ENCODE measurements at places on chromosomes 11 and 22.

GRCh38 chr11:72333661-72334060, 89.7 kb upstream of the PHOX2A start:
- no peak for DNase-seq

DNA sequence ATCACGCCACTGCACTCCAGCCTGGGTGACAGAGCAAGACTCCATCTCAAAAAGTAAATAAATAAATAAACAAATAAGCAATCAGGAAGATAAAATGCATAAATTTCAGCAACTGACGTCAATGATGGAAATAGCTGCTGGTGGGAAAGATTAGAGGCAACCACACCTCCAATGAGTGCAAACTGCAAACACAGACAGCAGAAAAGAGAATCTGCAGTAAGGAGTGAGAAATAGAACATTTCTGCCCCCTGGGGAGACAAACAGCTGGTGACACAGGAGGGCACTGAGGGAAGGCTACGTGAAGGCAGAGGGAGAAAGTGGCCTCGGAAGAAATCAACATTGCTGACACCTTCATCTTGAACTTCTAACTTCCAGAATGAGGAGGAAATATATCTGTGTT, 6.5 kb downstream of the PI4KA start:
- DNase-seq = no peak

DNA sequence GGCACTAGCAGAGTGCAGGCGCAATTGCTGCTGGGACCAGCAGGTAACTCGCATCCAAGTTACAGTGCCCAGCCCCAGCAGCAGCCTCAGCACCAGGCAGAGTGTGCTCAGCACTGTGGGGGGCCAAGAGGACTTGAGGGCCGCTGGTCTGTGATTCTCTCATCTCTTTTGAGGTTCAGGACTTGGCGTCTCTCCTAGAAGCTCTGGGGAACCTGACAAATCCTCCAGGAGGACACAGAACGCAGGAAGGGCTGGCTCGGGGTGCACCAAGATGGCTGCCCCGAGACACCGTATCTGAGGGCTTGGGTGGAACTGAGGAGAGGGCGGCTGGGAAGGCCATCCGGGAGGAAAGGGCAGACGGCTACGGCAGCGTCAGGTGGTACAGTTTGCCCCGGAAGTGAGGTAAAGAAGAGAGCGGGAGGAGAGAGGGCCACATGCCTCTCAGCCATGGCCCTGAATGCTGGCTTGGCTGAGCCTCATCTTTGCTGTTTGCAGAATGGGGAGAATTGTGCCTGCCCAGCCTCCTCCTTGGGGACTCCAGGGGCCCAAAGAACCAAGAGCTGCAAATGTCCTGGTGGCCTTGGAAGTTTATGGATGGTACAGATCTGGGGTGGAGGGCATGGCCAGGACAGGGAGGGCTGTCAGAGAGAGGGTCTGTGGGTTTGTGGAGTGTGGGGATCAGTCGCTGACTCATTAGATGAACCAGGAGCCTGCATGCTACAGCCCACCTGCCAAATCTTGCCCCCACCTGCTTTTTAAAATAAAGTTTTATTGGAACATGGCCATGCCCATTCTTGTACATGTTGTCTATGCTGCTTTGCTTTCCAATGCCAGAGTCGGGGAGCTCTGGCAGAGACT, 78.0 kb downstream of the MYEOV start:
- no peak for DNase-seq

- DNase-seq = no peak
Measured at GRCh38 chr11:71502026-71502425, 25.0 kb upstream of the KRTAP5-7 start.

DNA sequence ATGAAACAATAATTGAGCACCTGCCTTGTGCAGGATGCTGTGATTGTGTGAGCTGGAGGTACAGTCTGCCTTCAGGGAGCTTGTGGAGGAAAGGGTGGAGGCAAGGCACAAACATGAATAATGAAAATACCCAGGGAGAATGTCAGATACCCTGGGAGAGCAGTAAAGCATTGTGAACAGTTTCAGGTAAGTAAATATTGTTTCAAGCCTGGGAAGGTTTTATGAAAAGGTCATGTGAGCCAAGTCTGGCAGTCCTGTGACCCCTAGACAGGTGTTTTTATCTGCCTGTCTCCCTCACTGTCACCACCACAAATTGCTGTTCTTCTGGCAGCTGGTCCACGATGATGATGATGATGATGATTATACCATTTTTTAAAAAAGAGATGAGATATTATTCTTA, 32.0 kb downstream of the SPECC1L start:
- DNase-seq = no peak
